ENCODE measurements at places on chromosomes 1 and 21.

DNA sequence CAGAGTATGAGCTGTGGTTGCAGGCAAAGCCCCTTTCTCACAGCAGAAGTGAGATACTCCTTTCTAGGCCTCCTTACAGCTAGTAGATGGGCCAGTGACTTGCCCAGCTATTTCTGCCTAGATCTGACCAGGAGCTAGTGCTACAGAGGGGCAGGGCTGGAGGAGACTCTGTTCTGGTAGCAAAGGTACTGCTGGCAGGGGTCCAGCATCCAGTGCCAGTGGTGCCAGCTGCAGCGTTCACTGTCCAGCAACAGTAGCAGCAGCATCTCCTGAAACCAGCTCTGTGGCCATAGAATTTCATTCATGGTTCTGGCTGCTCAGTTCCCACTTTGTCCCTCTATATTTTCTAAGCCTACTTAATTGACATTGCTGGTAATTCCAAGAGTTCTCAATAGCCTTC is 62.5 kb upstream of the CNN3 start:
- no peak for DNase-seq

- DNase-seq = no peak
Measured at GRCh38 chr1:75373542-75374159, 237.3 kb downstream of the SLC44A5 start.

- DNase-seq = peak; percentile 77
Measured at GRCh38 chr1:26275580-26276431, 4.1 kb upstream of the SH3BGRL3 start.

- no peak for DNase-seq
Measured at GRCh38 chr21:42403611-42404231, at the start of gene UBASH3A. UBASH3A (plus strand) TSS chr21:42403902; CDS start chr21:42403946, 44 bp downstream.

DNA sequence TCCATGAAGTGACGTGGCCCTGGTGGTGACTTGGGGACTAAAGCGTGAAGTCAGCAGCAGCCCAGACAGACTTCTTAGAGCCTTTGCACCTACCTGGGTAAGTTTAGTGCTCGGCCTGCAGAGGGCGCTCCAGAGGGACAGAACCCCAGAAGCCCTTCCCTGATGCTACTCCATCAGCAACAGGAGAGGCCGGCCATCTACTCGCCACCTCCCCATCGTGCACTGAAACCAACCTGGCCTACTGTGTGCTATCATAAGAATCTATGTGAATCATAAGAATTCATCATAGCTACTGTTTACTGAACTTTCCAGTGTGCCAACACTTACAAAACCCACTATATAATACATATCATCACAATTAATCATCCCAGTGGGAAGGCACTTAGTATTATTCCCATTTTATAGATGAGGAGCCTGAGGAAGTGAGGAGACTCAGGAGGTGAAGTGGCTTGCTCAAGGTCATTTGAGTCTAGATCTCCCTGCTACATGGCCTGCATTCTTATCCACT is 7.9 kb upstream of the EDN2 start:
- DNase-seq = no peak

DNA sequence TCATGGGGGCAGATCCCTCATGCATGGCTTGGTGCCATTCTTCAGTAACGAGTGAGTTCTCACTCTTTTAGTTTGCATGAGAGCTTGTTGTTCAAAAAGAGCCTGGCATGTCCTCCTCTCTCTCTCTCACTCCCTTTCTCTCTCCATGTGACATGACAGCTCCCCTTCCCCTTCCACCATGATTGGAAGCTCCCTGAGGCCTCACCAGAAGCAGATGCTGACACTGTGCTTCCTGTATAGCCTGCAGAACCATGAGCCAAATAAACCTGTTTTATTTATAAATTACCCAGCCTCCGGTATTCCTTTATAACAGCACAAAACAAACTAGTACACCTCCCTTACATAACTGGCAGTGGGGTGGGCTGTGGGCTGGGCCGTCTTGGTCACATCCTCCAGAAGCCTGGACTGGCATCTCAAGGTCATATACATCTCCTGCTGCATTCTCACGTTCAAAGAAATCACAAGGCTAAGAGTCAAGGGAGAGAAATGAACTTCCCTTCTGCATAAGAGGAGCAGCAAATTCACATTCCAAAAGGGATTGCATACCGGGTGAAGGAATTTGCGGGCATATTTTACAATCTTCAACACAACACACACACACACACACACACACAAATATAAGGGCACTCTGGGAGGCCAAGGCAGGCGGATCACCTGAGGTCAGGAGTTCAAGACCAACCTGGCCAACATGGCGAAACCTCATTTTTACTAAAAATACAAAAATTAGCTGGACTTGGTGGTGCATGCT is 2.3 kb upstream of the CCSAP start:
- no peak for DNase-seq

DNA sequence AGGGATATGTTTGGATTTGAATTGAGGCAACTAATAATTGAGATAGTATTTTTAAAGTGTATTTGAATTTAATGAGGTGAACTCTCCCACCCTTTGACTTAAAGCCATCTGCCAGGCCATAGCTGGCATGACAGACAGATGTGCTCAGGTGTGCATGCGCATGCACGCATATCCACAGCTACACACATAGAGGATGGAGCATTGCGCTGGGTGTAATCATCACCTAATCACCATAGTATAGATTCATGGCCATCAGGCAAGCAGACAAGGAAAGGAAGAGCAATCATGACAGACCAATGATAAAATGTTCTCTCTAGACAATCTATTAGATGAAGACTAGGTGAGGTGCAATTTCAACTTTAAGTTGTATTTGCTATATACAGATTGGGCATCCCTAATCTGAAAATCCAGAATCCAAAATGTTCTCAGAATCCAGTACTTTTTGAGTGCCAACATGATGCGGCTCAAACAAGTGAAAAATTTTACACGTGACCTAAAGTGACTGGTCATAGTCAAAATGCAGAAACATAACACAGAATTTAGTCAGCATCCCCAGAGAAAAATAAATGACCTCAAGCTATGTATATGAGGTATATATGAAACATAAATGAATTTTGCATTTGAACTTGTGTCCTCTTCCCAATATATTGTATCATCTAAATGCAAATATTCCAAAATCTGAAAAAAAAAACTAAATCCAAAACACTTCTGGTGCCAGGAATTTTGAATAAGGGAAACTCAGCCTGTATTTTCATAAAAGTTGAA is 70.1 kb downstream of the PTPRC start:
- DNase-seq = no peak

- no peak for DNase-seq
Measured at GRCh38 chr1:51541313-51542050, 22.4 kb upstream of the EPS15 start.

DNA sequence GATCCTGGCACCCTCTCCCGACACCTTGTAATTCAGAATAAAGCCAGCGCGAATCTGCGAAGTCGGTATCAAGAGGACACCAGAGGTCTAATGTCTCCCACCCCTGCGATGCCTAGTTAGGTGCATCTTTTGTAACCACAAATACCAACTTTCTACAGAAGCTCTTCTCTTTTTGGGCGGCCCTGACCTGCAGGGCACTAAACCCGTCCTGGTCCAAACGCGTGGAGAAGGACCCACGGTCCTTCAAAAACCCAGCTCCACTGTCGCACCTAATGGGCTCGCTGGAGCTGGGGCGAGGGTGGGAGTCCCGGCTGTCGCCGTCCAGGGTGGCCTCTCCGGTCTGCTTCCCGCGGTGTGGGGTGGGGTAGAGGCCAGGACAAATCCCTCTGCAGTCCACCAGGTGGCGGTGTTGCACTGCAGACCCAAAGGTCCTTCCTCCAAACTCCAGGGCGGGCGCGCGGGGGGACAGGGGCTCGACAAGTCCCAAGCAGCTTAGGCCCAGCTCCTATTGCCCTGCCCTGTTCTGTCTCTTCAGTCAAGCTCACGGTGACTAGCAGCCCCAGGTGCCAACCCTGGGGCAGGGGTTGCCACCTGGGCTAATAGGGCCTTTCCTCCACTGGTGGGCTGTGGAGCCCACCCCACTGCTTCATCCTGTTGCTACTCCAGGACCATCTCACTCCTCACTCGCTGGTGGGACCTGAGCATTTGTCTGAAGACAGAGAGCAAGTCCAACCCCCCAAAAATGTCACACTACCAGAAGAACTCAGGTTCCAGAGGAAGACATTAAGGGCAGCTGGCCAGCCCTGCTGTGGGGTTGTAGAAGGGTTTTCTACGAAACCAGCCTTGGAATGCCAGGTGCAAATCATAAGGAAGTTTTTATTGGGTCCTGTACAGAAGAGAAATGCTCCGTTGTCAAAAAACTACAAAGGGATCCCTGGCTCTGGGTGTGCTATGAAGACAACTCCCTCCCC is 2.8 kb downstream of the HES3 start:
- DNase-seq = peak; percentile 55

DNA sequence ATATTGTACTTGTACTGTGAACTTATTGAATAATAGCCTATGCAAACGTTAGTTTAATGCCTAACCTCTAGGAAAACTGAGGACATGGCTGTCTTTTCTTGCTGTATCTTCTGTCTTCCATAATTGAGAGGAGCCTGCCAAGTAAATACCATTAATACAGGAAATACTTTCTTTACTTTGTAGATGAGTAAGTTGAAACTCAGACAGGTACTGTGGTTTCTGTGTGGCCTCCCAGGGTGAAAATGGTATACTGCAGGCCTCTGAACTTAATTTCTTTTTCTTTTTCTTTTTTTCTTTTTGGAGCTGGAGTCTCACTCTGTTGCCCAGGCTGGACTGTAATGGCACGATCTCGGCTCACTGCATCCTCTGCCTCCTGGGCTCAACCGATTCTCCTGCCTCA is 208.8 kb upstream of the ADGRL4 start:
- no peak for DNase-seq

DNA sequence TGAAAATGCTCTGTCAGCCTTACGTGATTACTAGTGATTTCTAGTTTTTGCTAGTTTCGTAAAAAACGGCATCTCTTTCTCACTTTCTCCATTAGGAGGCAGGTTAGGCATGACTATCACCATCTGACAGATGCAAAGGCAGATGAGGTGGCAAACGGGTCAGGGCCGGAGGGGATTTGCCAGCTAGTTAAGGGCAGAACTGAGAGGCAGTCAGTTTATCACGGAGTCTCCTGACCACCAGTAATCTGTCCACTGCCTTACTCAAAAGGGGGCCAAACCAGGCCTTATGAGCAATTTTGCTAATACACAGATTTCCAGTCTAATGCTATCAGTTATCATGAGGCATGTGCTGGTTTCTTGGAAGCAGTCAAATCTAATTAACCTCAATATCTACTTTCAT is 159.3 kb downstream of the TSEN15 start:
- no peak for DNase-seq

DNA sequence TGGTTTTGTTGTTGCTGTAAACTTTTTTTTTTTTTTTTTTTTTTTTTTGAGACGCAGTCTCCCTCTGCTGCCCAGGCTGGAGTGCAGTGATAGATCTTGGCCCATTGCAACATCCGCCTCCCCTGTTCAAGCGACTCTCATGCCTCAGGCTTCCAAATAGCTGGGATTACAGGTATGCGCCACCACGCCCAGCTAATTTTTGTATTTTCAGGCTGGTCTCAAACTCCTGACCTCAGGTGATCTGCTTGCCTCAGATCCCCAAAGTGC is 78.9 kb upstream of the SLC45A1 start:
- DNase-seq = no peak

DNA sequence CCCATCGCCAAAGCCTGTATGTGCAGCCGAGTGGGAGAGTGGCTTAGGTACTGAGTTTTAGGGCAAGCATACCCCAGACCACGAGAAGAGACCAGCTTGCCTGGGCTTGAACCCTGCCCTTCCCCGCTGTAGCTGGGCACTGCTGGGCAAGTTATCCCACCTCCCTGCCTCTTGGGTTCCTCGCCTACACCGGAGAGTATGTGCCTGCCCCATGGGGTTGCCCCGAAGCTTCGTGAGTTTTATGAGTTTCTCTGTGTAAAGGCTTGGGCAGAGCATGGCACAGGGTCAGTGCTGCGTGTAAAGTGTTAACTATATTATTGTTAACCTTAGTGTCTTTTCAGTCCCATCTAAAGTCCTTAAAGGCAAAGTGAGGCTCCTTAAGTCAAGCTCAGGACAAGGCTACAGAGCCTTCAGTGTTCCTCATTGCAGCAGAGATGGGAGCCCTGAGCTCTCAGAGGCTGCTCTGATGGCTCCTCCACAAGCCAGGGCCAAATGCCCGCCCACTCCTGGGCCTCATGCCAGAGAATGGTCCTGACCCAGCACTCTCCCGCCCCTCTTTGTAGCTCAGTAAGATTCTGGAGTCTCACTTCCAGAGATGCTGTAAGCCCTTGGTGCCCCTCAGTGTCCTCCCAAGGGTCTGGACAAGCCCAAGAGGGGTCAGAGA is 37.0 kb upstream of the KCNA10 start:
- DNase-seq = no peak

GRCh38 chr21:46065914-46066551 is 31.9 kb upstream of the COL6A2 start:
- no peak for DNase-seq

GRCh38 chr1:167342846-167343245 is 122.2 kb downstream of the POU2F1 start:
- no peak for DNase-seq

- peak; percentile 55 for DNase-seq
Measured at GRCh38 chr21:33229784-33230544, at the start of gene IFNAR2. IFNAR2 (plus strand) TSS chr21:33229938; CDS start chr21:33241923, 11,985 bp downstream.

- no peak for DNase-seq
Measured at GRCh38 chr1:104760017-104760416, 1010.3 kb downstream of the AMY1C start.

GRCh38 chr1:227856147-227856858 is 40.8 kb downstream of the PRSS38 start:
- DNase-seq = no peak

- DNase-seq = no peak
Measured at GRCh38 chr21:21971384-21971783, 973.2 kb downstream of the NCAM2 start.

DNA sequence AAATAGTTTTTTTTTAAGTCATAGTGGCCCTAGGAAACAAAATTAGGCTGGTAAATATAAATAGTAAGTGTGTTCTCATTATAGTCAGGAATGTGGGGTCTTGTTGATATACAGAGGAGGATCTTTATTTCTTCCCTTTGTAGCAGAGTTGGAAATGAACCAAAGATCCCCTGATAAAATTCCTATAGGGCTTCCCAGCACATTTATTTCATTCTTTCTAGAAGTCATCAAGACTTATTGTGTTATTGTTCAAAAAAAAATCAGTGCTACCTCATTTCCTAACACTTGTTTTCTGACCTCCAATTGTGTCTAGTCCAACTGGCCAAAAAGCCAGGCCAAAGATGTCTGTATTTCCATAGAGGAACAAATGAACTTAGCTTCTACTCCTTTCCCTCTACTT is 7.6 kb upstream of the PLEKHO1 start:
- no peak for DNase-seq

DNA sequence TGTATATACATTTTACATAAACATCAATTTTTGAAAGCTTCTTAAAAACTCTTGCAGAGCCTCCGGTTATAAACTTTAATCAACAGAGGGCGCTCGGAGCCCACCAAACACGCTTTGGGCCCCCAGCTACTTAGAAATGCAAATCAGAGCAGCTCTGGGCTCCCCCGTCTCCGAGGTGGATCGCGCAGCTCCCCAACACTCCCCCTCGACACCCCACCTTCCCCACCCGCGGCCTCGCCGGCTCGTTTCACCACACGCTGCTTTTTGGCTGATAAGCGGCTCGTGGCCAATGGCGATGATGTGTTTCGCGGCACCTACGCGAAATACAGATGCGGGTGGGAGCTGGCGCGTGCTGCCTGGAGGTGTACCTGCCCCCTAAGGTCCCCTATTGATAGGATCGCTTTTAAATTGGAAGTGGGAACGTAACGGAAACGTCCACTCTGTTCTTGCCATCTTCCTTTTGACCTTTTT is 1.7 kb upstream of the KIF26B start:
- DNase-seq = peak; percentile 30

GRCh38 chr1:156623946-156624813 is 5.0 kb downstream of the HAPLN2 start:
- DNase-seq = no peak

GRCh38 chr1:219427403-219427802 is 185.5 kb downstream of the ZC3H11B start:
- DNase-seq = no peak

- DNase-seq = peak; percentile 82
Measured at GRCh38 chr1:198681831-198682759, 43.3 kb downstream of the PTPRC start.

Data from T-helper 22 cell (primary cell).